ENCODE measurements at places on chromosomes 12 and 14.

DNA sequence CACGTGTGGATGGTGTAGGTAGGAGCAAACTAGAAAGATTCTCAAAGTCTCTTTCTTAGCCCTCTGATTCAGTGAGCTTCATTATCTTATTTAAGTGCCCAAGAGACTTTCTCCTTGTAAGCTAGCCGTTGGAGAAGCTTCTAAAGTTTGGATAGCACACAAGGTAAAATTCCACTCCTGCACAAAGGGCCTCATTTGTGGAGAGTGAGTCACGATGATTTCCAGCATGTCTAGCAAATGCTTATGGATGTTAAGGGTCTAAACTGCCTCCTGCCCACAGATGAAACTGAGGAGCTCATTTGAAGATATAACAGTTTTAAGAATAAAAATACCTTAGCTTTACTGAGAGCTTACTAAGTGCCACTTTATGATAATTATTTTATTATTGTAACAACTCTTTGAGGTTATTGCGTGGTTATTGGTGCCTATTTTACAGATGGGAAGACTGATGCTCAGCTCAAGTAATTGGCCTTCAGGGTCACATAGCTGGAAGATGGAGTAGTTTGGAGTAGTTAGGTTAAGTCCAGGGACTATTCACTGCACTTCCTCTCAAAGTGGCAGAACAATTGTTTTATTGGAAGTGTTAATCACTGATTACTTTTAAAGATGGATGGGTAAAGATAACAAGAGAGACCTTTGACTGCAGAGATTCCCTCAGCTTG is 78.7 kb upstream of the HIF1A start:
- no peak for DNase-seq

DNA sequence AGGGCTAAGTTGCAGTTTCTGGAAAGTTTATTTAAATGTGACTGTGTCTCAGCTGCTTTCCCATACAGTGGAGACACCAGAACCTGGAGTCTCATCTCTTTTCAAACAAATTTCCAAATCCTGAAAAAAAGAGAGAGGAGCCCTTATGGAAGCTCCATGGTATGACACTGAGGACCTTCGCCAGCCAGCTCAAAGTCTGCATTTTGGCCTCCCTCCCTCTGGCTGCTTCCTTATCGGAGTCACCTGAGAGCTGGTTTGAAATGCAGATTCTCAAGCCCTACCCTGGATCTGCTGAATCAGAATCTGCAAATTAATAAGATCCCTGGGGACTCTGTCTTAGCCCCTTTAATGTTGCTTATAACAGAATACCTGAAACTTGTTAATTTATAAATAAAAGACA is 21.7 kb upstream of the JDP2 start:
- no peak for DNase-seq

DNA sequence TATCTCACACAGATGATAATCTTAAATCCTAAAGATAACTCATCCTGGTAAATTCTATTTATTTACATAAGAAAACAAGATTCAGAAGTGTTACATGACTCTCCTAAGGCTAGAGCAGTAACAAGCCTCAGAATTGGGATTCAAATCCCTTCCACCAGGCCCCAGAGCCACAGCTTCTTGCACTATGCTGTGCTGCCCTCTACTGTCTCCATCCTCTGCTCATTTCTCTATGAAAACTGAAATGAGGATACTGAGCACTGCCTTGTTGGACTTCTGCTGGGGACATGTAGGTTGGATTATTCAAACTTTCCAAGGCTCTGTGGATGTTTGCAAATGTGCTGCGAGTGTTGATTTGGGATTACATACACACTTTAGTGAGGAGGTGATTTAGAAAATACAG is 23.5 kb upstream of the C12orf50 start:
- no peak for DNase-seq

GRCh38 chr14:33700052-33700451 is 250.8 kb downstream of the EGLN3 start:
- DNase-seq: no peak

GRCh38 chr14:68018598-68018997 is 199.0 kb downstream of the RAD51B start:
- no peak for DNase-seq

DNA sequence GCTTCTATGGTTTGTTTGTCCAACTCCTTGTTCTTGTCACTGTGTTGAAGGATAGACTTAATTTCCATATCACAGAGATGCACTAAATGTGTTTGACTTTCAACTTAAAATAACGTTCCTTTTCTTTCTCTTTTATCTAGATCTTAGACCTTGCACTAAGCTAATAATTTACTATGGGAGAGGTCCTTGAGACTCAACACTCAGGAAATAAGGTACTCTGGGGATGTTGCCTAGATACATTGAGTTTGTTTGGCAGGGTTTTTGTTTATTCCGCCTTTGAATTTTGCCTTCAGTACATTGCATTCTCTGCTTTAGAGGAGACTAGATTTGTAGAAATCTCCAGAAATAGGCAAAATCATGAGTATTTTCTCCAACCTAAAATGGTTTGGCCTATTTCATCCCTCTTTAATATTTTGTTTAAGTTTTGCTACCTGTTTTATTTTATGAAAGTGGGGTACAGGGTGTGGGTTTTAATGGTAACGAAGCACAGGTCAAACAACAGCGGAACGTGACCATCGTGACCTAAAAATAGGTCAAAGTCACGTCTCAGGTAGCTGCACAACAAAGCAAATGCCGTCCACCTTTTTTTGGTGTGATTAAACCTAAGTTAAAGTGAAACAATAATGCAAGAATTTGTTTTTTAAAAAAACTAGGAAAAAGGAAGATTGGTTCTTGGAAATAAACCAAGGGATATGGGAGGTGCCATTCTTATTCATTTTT is 115.3 kb upstream of the CPSF6 start:
- no peak for DNase-seq

GRCh38 chr12:38890102-38890855 is 15.1 kb downstream of the CPNE8 start:
- DNase-seq: no peak

DNA sequence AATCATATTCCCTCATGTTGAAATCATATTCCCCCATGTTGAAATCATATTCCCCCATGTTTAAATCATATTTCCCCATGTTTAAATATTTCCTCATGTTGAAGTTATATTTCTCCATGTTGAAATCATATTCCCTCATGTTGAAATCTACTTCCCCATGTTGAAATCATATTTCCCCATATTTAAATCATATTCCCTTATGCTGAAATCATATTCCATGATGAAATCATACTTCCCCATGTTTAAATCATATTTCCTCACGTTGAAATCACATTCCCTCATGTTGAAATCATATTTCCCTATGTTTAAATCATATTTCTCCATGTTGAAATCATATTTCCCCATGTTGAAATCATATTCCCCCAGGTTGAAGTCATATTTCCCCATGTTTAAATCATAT is 34.6 kb upstream of the ADGRD1 start:
- no peak for DNase-seq

DNA sequence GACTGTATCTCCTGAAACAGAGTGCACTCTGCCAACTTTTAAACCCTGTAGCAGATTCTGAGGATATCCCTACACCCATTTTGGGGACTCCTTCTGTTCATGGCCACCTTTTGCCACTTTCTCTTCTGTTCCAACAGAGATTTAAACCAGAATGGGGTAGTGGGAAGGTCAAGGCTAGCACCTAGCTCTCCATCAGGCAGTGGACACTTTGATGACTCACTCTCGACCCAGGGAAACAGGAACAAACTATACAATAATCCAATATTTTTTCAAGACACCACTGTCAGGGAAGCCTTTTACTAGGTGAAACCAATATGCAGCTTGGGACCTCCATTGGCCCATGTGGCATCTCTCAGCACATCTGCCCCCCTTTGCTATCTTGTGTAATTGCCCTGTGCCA is 103.6 kb downstream of the DAAM1 start:
- DNase-seq: no peak

- DNase-seq: no peak
Measured at GRCh38 chr14:81559385-81559784, 25.7 kb upstream of the SEL1L start.

Measured in GM12891 (cell line).